Spinal cord (tissue), 10 donors: ENCODE measurements at places on chromosomes 5 and 9. TPM values are rescaled to one million over a fixed set of nuclear protein-coding genes. Genes with fewer than 3 reads are reported as not detected.

DNA sequence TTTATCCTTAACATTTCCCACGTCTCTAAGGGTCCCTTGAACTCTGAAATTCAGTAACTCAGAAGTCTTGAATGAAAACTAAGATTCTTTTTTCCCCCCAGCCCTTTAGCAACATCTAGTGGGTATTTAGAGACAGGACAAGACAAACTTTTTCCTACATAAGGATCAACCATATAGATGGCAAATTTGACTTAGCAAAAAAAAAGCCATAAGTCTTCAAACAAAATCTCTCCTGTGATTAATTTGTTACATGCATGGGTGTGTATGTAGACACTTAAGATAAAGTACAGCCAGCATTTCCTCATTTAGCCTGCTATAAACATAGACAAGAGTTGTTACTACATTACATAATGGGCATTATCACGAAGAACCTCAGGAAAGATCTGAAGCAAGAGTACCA is 29.1 kb upstream of the ANKRD31 start:
- H3K27me3 ChIP-seq, result no peaks in the 10 kb centered on the region
- no peak for DNase-seq
- H3K27ac ChIP-seq, result no peak overlapping the region
- no peaks in the 10 kb centered on the region for H3K36me3 ChIP-seq
- no peaks in the 10 kb centered on the region for H3K4me1 ChIP-seq
- no peak overlapping the region for H3K4me3 ChIP-seq

DNA sequence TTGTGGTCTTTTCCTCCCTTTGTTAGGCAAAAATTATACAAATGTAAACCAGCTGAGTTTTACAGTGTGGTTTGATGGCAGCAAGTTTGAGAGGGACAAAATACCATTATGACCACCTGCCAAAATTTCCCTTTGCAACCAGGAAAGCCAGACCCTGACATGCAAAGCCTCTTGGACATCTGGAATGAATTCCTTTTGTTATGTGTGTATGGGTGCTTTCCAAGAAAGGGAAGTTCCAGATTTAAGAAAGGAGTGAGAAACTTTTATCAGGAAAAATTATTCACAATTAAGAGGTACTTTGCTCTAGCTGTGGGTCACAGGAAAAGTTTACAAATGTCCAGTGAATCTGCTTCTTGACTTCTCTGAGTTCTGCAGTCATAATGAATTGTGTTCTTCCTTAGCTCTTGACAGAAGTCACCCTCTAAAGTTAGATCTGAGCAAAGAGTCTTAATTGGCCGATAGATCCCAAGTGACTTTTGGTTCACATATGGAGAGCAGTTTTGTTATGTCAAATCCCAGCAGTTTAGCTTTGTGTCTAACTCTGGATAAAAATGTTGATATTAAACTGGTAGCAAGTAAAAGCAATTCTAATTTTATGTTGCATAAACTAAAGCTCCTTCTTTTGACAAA is 295.9 kb upstream of the ZNF608 start:
- H3K4me1 ChIP-seq, result peaks cover 3% of the 10 kb centered on the region
- H3K4me3 ChIP-seq, result no peak overlapping the region
- DNase-seq, result peak; percentile 42
- H3K27me3 ChIP-seq, result no peaks in the 10 kb centered on the region
- H3K27ac ChIP-seq, result no peak overlapping the region

DNA sequence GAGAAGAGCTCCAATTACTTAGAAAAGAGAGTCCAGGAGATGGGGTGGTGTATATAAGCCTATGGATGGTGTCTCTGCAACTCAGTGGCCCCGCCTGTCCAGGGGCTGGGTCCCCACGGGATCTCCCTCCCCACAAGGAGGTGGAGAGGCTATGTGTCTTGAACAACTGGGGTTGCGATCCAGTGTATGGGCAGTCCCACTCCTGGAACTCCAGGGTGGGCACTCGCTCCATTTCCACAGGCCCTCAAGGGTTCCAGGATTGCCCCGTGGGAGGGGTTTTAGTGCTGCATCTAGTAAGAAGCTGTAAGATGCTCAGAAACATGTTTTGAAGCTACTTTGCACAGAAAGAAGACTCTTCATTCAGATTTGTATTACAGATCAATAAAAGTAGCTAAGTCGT is 558 bp upstream of the SMAD5 start:
- H3K27ac ChIP-seq, result peak overlapping the region; percentile 88
- H3K4me3 ChIP-seq, result peak overlapping the region; percentile 70
- no peak for DNase-seq
- H3K27me3 ChIP-seq, result no peaks in the 10 kb centered on the region
- no peaks in the 10 kb centered on the region for H3K36me3 ChIP-seq

DNA sequence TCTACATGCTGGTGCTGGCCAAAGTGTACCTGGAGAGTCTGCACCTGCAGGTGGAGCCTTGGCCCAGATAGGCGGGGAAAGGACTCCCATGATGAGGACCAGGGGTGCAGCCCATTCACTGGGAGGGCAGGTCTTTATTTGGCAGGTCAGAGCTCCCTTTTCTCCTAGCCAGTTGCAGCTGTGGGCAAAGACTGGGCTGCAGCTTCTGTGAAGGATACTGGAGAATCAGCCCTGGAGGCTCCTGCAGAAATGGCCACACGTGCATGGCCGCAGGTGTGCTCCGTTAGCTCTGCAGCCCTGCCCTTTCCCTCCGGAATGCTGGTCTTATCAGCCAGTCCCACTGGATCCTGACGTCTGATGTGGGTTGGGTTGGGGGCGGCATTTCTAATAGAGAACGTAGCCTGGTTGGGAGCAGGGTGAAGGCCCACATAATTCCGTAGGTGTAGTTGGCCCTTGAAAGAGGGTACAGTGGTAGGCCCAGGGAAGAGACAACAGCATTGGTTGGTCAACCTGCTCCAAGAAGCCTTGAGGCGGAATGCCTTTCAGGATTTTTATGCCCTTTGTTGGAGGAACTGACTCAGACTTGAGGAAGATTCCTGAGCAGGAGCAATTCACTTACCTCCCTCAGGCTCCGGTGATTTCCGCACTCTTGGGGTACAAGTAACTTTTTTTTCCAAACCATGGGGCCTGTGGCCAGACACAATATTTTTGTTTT is 22.0 kb upstream of the TIFAB start:
- H3K27ac ChIP-seq, result no peak overlapping the region
- peaks cover 4% of the 10 kb centered on the region for H3K4me1 ChIP-seq
- no peak for DNase-seq
- no peak overlapping the region for H3K4me3 ChIP-seq
- H3K36me3 ChIP-seq, result no peaks in the 10 kb centered on the region

- H3K4me1 ChIP-seq, result peaks cover 53% of the 10 kb centered on the region
- H3K36me3 ChIP-seq, result no peaks in the 10 kb centered on the region
- DNase-seq, result peak; percentile 37
- no peak overlapping the region for H3K27ac ChIP-seq
- H3K4me3 ChIP-seq, result peak overlapping the region; percentile 73
Observed at GRCh38 chr5:134526483-134527155, 1.1 kb downstream of the JADE2 start.

Gene CATSPER3
- total RNA-seq, result 0.33 TPM

Gene TPPP
- total RNA-seq, result 27.9 TPM

DNA sequence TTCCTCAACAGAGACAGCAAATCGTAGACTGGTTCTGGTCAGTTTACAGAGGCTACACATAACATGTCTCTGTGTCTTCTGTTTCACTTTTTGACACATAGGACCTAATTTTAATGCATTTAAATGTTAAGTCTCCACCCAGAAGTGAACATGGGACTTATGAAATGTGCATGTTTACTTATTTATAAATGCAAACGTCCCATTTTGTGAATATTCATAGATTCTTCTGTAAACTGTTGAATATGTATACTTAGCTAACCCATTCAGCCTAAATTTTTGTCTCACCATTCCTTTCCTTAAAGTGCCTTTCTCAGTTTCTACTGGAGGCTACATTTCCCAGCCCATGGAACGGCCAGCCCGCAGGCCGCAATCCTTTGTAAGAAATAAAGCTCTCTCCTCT is 137.2 kb downstream of the PLCXD3 start:
- no peaks in the 10 kb centered on the region for H3K4me1 ChIP-seq
- no peaks in the 10 kb centered on the region for H3K36me3 ChIP-seq
- H3K4me3 ChIP-seq, result no peak overlapping the region
- no peaks in the 10 kb centered on the region for H3K27me3 ChIP-seq
- no peak for DNase-seq

DNA sequence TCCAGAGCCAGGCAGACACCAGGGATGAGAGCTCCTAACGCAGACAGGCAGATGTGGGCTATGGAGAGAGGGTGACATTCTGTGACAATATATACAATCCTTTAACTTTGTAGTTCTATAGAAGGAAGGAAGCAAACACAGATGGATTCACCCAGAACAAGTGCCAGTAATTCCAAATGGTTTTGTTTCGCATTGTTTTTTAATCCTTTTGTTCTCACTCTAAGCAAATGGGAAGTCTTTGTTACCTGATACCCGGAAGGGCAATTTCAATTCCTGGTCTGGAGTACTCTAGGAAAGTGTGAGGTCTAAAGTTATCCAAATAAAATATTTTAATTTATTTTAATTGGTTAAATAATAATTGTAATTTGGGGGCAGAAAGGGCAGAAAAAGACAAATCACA is 2.5 kb downstream of the FRMD3 start:
- peaks cover 19% of the 10 kb centered on the region for H3K4me1 ChIP-seq
- no peak overlapping the region for H3K4me3 ChIP-seq
- no peaks in the 10 kb centered on the region for H3K36me3 ChIP-seq
- DNase-seq, result no peak
- H3K27me3 ChIP-seq, result peaks cover 9% of the 10 kb centered on the region

DNA sequence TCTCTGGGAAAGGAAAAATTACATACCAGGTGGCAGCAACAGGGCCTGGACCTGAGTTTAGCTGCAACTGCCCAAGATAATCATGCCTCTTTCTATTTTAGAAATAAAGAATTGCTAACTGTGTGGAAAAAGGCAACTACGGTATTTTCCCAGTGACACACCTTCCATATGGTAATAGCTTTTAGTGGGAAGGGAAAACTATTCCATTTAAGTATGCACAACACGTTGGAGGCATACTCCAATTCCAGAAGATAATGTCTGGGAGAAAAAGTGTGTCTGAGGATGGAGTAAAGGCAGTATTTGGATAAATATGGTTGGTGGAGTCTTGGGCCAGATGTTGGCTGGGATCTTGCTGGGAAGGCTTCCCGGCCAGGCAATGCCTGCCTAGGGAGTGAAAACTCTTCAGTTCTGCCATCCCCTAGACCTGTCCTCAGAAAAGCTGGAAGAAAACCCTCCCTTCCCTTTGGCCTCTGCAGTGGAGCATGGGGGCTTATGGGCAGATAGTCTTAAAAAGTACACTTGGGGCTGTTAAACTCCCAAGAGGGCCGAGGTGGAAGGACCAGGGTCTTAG is 40.6 kb downstream of the SH3PXD2B start:
- H3K4me1 ChIP-seq, result peaks cover 63% of the 10 kb centered on the region
- H3K27me3 ChIP-seq, result no peaks in the 10 kb centered on the region
- DNase-seq, result no peak

Gene PCDHB7
- 4.6 TPM for total RNA-seq

- H3K4me1 ChIP-seq, result no peaks in the 10 kb centered on the region
- no peaks in the 10 kb centered on the region for H3K36me3 ChIP-seq
- no peaks in the 10 kb centered on the region for H3K27me3 ChIP-seq
- no peak overlapping the region for H3K4me3 ChIP-seq
Observed at GRCh38 chr9:70036641-70037040, 7.0 kb upstream of the MAMDC2 start.

GRCh38 chr9:106993603-106994002 is 130.6 kb downstream of the ZNF462 start:
- peaks cover 5% of the 10 kb centered on the region for H3K36me3 ChIP-seq
- no peak overlapping the region for H3K27ac ChIP-seq
- no peak for DNase-seq
- H3K4me1 ChIP-seq, result no peaks in the 10 kb centered on the region
- no peaks in the 10 kb centered on the region for H3K27me3 ChIP-seq

- H3K36me3 ChIP-seq, result no peaks in the 10 kb centered on the region
- peak; percentile 36 for DNase-seq
- no peaks in the 10 kb centered on the region for H3K4me1 ChIP-seq
- peak overlapping the region; percentile 91 for H3K27ac ChIP-seq
- H3K4me3 ChIP-seq, result peak overlapping the region; percentile 55
- H3K27me3 ChIP-seq, result no peaks in the 10 kb centered on the region
Observed at GRCh38 chr9:33676746-33677505, 118.4 kb upstream of the PRSS3 start.

GRCh38 chr5:44729536-44729935 is 79.2 kb upstream of the MRPS30 start:
- no peak overlapping the region for H3K4me3 ChIP-seq
- H3K27ac ChIP-seq, result no peak overlapping the region
- no peaks in the 10 kb centered on the region for H3K36me3 ChIP-seq

- H3K4me3 ChIP-seq, result no peak overlapping the region
- no peak for DNase-seq
- no peaks in the 10 kb centered on the region for H3K27me3 ChIP-seq
Observed at GRCh38 chr5:16593013-16593412, 23.8 kb downstream of the RETREG1 start.

Gene CTNND2
- total RNA-seq, result 63.1 TPM

- DNase-seq, result no peak
- H3K27ac ChIP-seq, result no peak overlapping the region
- H3K4me3 ChIP-seq, result no peak overlapping the region
Observed at GRCh38 chr5:171845857-171846256, 60.2 kb downstream of the SMIM23 start.

Gene HBEGF
- 12.3 TPM for total RNA-seq

GRCh38 chr9:114307899-114308267 is 15.0 kb upstream of the ORM1 start:
- H3K27ac ChIP-seq, result no peak overlapping the region
- no peak for DNase-seq
- no peak overlapping the region for H3K4me3 ChIP-seq
- no peaks in the 10 kb centered on the region for H3K27me3 ChIP-seq
- peaks cover 17% of the 10 kb centered on the region for H3K4me1 ChIP-seq

DNA sequence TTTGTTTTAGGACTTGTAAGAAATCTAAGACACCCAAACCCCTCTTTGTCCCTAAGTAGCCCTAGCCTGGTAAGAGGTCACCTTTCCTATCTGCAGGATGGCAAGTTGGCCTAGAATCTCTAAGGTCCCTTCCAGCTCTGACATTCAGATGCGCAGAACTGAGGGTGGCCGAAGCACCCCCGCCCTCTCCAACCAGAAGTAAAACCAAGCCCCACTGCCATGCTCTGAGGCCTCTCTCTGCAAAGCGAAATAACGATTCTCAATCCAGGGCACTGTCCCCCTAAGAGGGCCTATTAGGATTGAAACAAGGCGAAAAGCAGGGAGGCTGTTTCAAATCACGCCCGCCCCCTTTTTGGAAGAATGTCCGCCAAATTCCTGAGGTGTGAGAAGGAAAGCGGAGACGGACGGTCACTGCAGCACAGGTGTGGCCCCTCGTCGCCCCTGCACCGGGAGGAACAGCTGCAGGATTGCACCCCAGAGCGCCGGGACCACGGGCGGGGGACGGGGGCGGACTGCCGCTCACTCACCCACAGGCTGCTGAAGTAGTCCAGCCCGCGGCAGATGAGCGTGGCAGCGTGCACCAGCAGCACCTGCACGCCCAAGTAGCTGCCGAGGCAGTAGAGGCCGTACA is 824 bp downstream of the TMEM245 start:
- H3K36me3 ChIP-seq, result peaks cover 3% of the 10 kb centered on the region
- peak overlapping the region; percentile 68 for H3K27ac ChIP-seq
- DNase-seq, result no peak

DNA sequence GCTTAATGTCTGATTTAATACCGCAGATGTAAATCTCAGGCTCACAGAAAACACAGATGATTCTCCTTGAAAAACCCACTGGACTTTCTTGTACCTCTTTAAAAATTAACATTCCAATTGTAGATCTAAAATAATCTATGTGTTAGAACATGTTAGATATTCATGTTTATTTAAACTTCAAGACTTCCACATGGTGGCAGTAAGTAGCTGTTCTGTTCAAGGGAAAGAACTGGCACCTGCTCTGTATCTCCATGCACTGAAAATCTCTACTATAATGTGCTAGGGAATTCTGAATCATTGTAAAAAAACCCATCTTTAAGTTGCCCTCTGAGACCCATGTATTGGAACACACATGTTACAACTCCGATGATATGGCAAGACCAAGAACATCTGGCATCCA is 366.9 kb downstream of the DMRTA1 start:
- no peaks in the 10 kb centered on the region for H3K36me3 ChIP-seq
- no peaks in the 10 kb centered on the region for H3K4me1 ChIP-seq
- peak; percentile 81 for DNase-seq
- H3K27me3 ChIP-seq, result no peaks in the 10 kb centered on the region
